ENCODE measurements at places on chromosomes 2 and 18. TPM values are rescaled to one million over a fixed set of nuclear protein-coding genes. Genes with fewer than 3 reads are reported as not detected.

GRCh38 chr2:168118733-168119514 is 128.5 kb downstream of the STK39 start:
- no peak for DNase-seq

DNA sequence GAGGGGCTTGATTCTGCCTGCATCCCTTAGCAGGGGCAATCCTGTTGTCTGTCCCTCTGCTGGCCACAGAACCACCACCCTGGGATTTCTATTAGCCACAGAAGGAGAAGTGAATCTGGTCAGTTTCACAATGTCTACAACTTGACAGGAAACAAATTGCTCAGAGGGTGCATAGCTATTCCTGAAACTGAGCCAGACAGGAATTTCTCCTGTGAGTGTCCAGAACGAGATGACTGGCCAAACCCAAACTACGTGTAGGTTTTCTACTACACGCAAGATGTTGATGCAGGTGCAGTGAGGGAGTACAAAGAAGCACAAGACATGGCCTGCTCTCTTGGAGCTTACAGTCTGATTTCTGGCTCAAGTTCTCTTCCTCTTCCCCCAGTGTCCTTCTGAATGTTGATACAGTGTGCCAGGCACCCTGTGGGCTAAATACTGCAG is 201.9 kb downstream of the CLIP4 start:
- DNase-seq = no peak

DNA sequence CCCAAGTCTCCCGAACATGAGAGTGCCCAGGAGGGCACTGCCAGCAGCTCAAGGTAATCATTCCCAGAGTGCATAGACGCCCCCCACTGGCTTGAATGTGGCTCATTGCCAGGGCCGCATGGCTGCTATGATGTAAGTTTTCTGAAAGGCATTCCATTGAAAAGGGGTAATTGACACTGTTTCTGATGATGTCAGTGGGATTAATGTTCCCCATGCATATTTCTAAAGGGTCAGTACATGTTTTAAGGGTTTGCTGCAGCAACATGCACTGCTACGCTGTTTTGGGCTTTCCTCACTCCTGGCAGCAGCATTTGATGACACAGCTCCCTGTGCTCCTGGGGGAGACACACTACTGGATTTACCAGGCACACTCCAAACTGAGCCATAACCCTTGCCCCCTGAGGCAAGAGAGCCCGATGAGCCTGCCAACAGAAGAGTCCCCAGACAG is 36.7 kb downstream of the KIAA2012 start:
- DNase-seq = no peak

DNA sequence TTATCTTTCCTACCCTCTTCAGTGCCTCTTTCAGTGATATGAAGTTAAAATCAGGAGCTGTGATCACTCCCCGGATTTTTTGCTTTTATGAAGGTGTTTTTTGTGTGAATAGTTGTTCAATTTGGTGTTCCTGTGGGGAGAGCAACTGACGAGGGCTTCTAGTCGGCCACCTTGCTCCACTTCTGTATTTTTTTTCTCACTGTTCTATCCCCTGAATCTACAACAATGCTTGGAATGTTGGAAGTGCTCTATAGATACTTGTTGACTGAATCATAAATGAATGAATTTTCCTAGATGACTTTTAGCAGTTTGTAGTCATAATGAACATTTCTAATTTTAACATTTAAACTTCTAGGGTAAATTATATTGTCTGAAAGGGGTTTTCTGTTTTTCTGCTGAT is 247.3 kb downstream of the ZNF385B start:
- DNase-seq = no peak

SERPINB13 gene
- not detected for total RNA-seq

- DNase-seq = no peak
These were observed 588.0 kb upstream of the NRXN1 start for GRCh38 chr2:51619961-51620360.

GRCh38 chr2:200353120-200353519 is 46.6 kb downstream of the SPATS2L start:
- no peak for DNase-seq

- no peak for DNase-seq
These were observed 550.7 kb downstream of the RNF144A start for GRCh38 chr2:7467782-7468447.

STK11IP gene
- total RNA-seq = 25.3 TPM

GRCh38 chr2:188984680-188985079 is 10.5 kb downstream of the COL3A1 start:
- no peak for DNase-seq

GRCh38 chr18:38115201-38115600 is 549.6 kb upstream of the CELF4 start:
- DNase-seq = no peak

DNA sequence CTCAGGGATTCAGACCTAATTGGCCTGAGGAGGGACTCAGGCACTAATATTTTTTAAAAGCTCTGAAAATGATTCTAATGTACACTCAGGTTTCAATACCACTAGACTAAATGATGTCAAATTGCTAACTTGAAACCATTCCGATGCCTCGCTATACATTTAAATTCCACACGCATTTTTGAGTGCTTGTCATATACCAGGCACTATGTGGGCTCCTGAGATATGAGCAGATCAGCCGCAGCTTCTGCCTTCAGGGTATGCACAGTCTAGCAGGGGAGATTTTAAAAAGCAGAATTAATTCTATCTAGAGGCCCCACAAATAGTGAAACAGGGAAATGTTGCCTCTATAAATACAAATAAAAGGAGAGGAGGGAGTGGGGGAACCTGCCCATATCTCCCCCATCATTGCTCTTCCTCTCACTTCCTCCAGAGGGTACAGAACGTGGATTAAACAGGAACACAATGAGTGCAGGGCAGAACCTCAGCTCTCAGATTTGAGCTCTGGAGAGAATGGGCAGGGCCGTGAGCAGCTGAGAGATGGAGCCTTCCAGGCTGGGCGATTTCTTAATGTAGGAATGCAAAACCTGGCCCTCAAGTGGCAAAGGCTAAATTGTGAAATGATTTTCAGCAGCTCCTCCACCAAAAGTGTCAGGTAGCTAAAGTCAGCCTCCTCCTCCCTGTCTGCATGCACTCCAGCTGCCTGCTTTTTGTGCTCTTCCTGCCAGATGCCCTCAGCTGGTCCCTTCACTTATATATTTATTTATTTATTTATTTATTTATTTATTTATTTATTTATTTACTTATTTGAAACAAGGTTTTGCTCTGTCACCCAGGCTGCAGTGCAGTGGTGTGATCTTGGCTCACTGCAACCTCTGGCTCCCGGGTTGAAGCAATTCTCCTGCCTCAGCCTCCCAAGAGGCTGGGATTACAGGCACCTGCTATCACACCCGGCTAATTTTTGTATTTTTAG is 24.6 kb upstream of the LBH start:
- no peak for DNase-seq

DNA sequence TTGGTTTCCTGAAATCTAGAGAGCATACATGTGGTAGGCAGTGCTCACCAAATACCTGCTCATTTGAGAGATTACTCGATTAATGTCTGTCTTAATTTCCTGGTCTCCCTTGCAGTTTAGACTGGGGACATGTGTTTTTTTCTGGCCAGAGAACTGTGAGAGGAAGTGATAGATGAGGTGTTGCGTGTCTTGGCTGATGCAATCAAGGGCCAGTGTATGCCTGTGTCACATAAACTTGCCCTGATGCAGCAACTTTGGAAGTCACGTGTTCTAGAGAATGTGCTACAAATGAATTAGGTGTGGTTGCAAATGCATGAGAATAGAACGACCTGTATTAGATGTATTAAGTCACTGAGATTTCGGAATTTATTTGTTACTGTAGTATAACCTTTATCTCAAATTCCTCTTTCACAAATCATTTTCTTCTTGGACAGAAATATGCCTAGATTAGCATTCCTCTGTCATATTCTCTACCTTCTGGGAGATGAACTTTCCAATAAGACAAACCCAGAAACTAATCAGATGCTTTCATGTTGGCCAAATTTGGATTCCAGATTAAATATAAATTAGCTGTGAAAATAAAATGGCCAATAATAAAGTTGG is 9.9 kb upstream of the IL1A start:
- DNase-seq = peak; percentile 15

APOB gene
- total RNA-seq = 4.7 TPM

DNA sequence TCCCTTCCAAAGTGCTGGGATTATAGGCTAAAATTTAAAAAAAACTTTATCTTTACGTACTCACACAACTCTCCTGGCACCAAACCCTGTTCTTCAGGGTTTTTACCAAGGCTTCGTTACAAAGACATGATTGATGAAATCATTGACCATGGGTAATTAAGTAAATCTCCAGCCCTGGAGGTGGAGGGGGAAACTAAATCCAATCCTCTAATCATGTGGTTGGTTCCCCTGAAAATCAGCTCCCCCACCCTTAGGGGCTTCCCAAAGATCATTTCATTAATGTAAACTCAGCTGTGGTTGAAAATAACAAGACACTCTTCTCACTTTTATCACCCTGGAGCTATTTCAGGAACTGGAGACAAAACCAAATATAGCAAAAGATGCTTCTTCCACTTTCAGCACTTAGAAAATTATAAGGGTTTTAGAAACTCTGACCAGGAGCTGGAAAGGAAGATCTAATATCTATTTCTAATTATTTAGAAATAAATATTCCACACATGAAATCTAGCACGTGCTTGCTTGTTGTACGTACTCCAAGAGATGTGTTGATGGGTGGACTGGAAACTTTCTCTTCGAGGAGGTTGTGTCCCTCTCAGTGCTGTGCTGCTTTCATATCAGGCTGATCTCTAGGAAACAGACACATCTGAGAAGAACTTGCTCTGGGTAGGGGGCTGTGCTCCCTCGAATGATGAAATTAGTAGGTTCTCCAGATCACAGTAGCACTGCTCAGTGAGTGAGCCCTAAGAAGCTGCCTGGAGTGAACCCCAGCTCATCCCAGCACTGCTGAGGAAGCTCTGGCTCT is 67.2 kb downstream of the SMAD4 start:
- no peak for DNase-seq

CCDC141 gene
- total RNA-seq = 4.8 TPM

DNA sequence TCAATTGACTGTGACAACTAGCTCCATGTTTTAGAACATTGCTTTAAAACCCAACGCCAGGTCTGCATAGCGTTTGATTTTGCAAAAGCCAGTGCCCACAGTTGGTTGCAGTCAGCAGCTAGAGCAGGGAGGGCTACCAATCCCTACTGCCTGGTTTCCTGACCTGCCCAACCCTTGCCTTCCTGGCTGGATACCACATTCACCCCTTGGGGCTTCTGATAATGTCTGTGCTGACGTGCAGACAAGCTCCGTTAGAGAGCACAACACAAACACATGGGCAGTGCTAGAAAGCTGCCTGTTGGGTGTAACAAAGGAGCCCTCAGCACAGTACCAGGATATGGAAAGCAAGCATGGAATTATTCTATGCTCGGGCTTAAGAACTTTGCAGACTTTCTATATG is 71.4 kb upstream of the THSD7B start:
- no peak for DNase-seq

GRCh38 chr2:58195662-58196061 is 45.5 kb downstream of the FANCL start:
- no peak for DNase-seq

DNA sequence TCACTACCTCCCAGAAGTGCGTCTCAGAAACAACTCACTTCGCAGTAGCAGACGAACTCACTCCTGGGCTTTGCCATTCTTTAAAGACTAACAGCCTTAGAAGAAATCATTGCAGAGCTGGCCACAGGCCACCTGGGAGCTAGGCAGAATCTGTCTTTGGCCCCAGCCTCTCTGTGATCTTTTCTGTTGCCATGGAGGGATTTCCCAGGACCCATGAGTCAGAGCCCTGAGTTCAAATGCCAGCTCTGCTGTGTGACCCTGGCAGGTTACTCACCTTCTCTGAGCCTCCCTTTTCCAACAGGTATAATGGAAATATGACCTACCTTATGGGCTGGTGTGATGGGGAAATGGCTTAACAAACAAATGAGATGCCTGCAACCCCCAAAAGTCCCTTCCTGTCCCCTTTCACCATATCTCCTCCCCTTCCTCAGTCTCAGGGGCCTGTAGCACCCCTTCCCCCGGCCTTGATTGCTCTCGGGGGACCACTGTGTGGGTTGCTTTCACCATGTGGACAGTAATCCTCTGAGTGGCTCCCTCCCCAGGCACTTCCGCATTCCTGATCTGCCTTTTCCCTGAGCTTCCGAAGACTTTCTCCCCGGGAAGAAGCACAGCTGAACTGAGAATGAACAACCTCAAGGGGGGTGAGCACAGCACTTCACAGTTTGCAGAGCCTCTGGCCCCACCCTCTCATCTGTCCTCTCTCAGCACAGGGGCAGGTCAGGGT is 34.0 kb upstream of the SLC66A3 start:
- DNase-seq = no peak

DNA sequence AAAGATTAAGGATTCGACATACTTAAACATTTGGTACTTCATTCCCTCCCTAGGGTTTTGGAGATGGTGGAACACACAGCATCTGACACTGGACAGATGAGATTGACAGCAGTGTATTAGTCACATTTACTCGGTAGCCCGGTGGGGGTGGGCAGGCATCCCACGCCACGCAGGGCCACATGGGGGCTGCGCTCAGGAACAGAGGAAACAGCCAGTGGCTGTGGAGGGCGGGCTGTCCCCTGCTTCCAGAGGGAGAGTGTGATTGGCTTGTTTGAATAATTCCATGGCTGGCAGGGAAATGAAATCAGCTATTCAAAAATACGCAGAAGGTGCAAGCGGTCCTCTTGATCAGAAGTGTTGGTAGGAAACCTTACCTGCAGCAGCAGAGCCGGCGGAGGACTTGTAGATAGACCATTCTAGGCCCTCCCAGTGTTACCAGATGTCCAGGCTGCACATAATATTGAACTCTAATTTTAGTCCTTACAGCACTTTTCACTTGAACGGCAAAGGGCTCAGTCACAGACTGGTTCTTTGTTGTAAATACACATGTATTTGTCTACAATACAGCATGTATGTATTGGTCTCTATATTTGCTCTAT is 18.5 kb upstream of the SP140L start:
- DNase-seq = no peak

MYO5B gene
- 8.3 TPM for total RNA-seq

SNED1 gene
- 206 TPM for total RNA-seq

- DNase-seq = no peak
These were observed 100.0 kb downstream of the BAZ2B start for GRCh38 chr2:159516241-159516758.

DNA sequence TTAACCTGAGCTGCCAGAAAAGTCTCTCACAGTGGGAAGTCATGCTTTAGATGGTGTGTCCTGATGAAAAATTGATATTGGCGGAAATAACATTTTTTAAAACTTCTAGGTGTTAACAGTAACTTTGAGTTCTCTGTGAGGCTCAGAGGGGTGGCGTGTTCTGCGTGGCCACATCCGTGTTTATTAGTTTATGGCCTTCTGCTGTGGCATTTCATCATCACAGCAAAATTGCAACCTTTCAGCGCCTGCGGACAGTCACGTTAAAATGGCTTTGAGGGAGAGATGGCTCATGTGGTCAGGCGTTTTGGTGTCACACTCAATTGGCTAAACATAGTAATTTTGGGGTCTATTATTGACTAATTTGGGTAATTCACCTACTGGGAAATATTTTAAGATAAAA is 42.4 kb downstream of the KLHL29 start:
- no peak for DNase-seq

C2orf74 gene
- total RNA-seq = 12.7 TPM

GRCh38 chr2:38100328-38100727 is 24.4 kb upstream of the CYP1B1 start:
- no peak for DNase-seq
